ENCODE measurements at places on chromosomes 16 and 17.
A peak's percentile ranks its signal among the peaks of the same experiment; 100 is the strongest.

DNA sequence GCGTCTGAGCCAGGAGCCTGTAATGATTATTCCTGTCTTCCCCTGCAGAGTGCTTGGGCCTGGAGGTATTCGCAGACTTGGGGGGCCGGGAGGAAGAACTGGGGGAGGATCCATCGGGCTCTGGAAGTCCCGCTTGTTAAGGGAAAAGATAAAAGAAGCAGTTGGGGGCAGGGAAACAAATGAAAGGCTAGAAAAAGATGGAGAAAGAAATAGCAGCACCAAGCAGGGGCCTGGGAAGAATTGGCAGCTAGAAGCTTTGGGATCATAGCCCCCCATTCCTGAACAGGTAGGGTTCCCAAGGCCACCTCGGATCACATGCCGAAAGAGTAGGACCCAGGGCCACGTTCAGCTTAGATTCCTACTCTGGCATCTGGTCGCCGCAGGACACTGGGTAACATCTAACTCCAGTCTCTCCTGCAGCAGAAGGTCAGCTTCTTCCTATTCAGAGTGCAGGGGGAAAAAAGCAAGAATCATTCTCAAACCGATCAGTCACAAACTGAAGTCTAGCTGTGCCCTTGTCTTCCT lies 23.6 kb downstream of the ADAM11 start:
- DNase-seq, result no peak

GRCh38 chr16:19805459-19806162 lies 79.0 kb downstream of the GPRC5B start:
- no peak for DNase-seq

DNA sequence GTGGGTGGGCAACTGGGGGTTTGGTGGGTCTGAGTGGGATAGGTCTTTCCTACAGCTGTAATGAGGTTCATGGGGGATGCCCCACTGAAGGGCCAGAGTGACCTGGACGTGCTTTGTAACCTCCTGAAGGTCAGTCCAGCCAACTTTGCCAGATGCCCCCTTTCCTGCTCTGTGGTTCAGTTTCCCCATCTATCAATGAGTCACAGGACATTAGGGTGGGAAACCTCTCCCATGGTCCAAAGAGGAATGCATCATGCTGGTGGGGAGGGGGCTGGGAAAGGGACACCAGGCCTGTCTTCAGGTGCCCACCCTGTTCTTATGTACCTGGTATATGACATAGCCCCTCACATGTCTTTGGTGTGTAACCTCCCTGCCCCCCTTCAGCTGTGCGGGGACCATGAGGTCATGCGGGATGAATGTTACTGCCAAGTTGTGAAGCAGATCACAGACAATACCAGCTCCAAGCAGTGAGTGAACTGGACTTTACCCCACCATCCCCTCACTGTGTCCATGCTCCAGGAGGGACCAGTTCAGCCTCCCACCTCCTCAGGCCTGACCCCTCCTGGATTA lies 24.0 kb upstream of the ALKBH5 start:
- DNase-seq, result no peak

- no peak for DNase-seq
Measured at GRCh38 chr17:66306446-66306845, 4.0 kb downstream of the PRKCA start.

GRCh38 chr17:69314246-69315065 lies 12.5 kb downstream of the ABCA5 start:
- no peak for DNase-seq

GRCh38 chr17:72120642-72121163 lies at the start of gene SOX9:
Gene SOX9, plus strand, starts transcription at chr17:72121020. Its CDS starts 372 bp downstream, at chr17:72121392.
- DNase-seq, result peak; percentile 97

GRCh38 chr17:50550661-50551432 lies 3.9 kb downstream of the SPATA20 start:
- DNase-seq, result peak; percentile 76

GRCh38 chr17:27323538-27324215 lies 29.8 kb downstream of the WSB1 start:
- DNase-seq, result peak; percentile 40

GRCh38 chr17:27993723-27994310 lies 48.7 kb upstream of the NLK start:
- DNase-seq, result no peak

GRCh38 chr17:16371742-16372141 lies 9.1 kb upstream of the UBB start:
- no peak for DNase-seq

GRCh38 chr17:59829217-59830006 lies 63.3 kb downstream of the TUBD1 start:
- peak; percentile 99 for DNase-seq

- no peak for DNase-seq
Measured at GRCh38 chr16:12341423-12341822, 364.9 kb downstream of the SNX29 start.

DNA sequence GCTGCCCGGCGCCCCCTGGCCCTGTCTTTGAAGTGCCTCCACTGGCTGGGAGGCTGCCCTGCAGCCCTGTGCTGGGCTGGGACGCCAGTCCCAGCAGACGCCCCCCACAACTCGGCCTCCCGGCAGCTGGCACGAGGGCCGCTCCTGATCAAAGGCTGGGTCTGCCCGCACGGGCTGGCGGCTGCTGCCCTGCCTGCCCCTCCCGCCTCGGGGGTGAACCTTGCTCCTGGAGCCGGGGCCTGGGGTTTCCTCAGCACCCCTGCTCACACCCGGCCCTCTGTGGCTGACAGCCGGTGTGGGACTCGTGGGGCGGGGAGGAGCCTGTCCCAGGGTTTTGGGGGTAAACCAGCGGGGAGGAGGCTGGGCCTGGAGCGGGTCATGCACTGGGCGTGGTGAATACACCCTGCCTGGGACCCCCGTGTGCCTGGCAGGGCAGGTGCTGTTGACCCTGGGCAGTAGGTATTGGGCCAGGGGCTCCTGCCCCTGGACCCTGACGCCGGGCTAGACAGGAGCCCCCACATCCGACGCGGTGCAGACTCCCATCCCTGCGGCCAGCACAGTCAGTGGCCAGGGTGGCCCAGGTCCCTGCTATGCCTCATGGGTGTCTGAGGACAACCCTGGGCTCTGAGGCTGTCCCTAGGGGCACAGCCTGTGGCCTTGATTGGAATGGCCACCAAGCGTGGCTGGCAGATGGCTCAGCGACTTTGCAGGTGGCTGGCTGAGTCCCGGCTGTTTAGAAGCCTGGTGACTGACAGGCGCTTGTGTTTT lies 21.7 kb downstream of the CENPX start:
- no peak for DNase-seq

DNA sequence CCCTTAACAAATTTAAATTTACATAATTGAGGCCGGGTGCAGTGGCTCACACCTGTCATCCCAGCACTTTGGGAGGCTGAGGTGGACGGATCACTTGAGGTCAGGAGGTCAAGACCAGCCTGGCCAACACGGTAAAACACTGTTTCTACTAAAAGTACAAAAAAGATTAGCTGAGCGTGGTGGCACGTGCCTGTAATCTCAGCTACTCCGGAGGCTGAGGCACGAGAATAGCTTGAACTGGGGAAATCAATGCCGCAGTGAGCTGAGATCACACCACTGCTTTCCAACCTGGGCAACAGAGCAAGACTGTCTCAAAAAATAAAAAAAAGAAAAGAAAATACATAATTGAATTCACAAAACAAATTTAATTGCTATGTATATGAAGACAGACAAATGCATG lies 56.3 kb upstream of the KIFC3 start:
- DNase-seq, result no peak

DNA sequence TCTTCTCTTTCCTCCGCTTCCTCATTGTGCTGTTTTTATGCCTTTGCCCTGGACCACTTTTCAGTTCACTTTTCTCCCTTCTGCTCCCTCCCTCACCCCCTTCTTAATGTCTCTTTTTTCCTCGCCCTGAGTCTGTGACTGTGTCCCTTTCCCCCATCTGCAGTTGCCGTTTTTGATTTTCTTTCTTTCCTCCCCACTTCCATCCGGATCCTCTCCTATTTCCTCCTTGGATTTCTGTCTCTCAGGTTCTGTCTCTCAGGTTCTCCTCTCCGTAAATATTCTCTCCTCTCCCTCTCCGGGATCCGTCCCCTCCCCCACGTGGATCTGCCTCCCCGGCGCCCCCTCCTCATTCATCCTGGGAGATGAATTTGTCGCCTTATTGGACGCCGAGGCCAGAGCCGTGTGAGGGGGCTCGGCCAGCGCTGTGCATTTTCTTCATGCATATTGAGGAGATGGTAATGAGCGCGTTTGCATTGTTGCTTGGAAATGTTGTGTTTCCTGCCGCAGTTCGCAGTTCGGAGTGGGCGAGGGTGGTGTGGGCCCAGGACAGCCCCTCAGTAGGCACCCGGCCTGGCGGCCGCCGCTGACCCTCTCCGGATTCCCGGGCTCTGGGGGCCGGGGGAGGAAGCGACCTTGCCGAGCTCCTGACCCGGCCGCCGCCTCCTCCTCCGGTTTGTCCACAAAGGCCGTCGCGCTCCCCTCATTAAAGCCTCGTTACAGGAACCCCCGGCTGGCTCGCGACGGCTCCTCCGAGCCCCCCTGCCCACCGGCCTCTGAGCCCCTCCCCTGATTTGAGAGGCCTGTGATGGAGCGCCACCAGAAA lies 4.5 kb upstream of the IRX3 start:
- peak; percentile 22 for DNase-seq

GRCh38 chr16:183005-183404 lies 2.7 kb downstream of the HBQ1 start:
- no peak for DNase-seq

GRCh38 chr17:70872103-70872502 lies 702.8 kb downstream of the KCNJ2 start:
- no peak for DNase-seq

GRCh38 chr16:24309258-24310142 lies 53.4 kb downstream of the CACNG3 start:
- DNase-seq, result no peak

DNA sequence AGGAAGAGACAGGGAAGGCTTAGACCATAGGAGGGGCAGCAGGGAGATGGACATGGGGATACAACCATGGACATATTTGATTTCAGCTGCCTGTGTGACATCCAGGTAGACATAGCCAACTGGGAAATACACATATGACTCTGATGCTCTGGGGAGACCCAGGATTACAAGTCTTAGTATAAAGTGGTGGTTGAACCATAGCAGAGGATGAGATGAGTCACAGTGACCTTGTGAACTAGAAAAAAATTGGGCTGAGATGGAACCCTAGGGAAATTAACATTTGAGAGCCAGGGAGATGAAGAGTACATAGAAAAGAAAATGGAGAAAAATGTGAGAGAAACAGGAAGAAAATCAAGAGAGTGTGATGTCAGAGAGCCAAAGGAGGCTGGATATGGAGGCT lies 10.2 kb downstream of the MARCHF10 start:
- DNase-seq, result no peak

DNA sequence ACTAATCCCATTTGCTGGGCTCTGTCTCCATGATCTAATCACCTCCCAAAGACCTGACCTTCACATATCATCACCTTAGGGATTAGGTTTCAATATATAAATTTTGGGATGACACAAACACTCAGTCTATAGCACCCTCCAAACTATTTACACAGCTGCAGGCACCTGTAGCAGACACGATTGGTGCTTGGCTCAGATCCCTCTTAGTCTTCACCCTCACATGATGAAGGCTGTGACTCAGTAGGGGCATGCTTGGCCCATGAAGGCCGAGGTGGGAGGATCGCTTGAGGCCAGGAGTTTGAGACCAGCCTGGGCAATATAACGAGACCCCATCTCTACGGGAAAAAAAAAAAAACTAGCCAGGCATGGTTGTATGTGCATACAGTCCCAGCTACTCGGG lies 73.5 kb downstream of the HS3ST2 start:
- no peak for DNase-seq

- no peak for DNase-seq
Measured at GRCh38 chr17:6429266-6429665, 5.7 kb downstream of the AIPL1 start.

DNA sequence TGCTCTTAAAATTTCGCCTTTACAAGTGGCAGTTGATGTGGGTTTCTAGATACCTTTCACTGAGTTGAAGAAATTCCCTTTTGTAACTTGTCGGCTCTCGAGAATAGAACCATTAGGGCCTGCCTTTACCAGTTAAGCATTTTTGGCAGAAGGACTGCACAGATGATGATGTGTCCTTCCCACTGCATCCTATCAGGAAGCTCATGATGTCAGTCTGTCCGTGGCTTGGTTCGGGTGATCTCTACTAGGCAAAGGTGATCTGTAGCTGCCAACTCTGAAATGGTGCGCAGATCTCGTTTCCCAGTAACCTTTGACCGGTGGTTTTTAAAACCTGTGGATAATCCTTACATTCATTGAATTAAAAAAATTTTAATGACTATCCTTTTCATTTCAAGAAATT lies 49.7 kb downstream of the ZNRF1 start:
- DNase-seq, result no peak

DNA sequence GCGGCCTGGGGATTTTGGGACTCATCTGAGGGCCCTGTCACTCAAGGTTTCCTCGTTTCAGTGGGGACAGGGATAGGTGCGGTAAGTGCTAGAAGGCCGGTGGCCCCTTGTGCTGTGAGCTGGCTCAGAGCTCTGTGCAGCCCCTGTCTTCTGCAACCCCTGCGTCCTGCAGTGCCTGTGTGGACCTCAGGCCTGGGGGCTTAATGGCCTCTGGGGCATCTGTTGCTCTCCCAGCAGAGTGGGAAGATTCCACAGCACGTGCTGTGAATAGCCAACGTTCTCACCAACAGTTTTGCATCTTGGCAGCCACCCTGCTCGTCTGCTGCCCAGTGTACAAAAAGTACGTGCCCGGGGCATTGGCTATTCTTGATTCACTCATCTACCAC lies 4.9 kb downstream of the FOXC2 start:
- DNase-seq, result no peak

GRCh38 chr16:87367529-87367928 lies 16.0 kb downstream of the FBXO31 start:
- no peak for DNase-seq

DNA sequence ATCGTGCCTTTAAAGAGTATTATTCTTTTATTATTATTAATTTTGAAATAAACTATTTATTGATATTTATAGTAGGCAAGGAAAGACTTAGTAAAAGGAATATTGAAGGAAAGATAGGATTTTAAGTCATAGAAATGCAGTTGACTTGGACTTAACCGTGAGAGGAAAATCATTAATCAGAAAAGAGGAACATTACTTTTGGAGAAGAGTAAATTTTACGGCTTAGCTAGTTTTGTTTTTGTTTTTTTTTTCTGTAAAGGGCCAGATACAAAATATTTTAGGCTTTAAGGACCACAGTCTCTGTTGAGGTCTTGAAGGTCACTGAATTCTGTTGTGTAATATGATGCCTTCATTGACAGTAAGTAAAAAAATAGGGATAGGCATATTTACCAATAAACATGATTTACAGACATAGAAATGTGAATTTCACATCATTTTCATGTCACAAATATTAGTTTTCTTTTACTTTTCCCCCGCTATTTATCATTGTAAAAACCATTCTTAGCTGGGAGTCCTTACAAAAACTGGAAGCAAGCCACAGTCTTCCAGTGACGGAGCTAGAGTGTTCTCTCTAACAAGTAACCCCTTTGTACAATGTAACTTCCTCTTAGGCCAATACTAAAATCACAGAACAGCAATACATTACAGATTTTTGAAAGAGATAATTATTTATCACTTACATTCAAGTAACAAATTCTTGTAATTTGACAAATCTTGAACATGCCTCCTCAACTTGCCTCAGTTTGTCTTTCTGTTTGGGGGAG lies 2.3 kb upstream of the KCNJ16 start:
- no peak for DNase-seq

GRCh38 chr17:46869296-46869695 lies 17.9 kb downstream of the WNT9B start:
- DNase-seq, result peak; percentile 32

GRCh38 chr16:81181013-81181720 lies 57.3 kb upstream of the BCO1 start:
- DNase-seq, result peak; percentile 74

Measured in NCI-H526 (cell line).